ENCODE measurements at places on chromosomes 6 and 20.

DNA sequence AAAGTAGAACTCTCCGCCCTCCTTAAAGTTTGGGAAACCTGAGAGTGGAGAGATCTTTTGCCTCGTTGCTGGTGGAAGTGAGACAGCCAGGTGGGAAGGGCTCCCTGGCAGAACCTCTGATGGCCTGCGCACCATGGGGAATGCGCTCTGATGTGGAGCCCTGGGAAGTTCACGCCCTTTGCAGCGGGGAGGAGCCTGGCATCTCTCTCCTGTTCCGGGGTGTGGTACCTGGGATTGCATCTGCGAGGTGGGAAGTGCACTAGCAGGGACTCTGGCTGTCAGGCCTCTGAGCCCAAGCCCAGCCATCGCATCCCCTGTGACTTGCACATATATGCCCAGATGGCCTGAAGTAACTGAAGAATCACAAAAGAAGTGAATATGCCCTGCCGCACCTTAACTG, 159.8 kb downstream of the AKAP7 start:
- DNase-seq = no peak

- no peak for DNase-seq
Measured at GRCh38 chr6:106162921-106163320, 76.8 kb downstream of the PRDM1 start.

DNA sequence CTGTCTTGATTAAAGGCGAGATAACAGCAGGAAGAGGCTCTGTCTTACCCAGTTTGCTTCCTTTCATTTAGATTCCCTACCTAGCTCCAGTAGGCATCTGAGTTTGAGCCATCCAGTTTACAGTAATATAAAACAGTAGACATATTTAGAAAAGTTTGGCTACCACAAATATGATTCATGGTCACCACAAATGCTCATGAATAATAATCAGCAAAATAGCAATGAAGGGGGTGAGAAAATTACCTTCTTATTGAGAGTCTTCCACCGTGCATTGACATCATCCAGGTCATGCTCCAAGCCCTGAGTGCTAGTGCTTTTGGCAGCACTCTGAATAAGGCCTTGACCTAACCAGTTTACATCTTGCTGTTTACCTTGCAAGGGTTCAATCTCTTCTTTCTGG, 106.2 kb downstream of the DST start:
- no peak for DNase-seq

GRCh38 chr6:155212106-155212505, 51.7 kb upstream of the CLDN20 start:
- no peak for DNase-seq

DNA sequence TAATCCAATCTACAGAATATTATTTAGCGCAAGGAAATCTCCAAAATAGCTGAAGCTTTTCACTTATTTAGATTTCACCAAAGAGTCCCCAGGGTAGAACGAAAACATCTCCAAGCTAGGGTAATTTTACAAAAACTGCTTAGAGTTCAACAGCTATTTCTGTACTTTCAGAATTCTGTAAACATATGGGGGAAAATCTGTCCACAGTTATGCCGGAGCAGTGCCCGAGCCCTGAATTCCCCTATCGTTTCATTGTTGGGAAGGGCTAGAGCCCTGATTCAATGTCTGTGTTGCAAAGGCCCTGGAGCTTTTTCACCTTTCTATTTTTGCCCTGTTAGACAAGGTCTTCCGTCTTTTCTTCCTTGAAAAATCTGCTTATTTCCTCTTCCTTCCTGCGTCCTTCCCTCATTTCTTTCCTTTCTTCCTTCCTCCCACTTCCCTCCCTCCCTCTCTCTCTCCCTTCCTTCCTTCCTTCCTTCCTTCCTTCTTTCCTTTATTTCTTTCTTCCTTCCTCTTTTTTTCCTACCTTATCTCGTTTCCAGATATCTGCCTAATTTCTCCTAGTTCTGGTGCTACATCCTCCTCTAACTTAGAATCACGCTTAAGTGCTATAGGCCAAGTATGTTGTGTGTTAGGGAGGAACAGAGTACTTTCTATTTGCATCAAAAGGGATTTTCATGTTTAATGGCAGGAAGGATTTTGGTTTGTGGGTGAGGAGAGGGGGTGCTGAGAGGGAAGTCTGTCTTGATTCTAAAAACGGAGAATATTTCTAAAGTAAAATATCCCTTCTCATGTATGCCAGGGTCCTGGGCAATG, 122.5 kb upstream of the BMP2 start:
- no peak for DNase-seq

DNA sequence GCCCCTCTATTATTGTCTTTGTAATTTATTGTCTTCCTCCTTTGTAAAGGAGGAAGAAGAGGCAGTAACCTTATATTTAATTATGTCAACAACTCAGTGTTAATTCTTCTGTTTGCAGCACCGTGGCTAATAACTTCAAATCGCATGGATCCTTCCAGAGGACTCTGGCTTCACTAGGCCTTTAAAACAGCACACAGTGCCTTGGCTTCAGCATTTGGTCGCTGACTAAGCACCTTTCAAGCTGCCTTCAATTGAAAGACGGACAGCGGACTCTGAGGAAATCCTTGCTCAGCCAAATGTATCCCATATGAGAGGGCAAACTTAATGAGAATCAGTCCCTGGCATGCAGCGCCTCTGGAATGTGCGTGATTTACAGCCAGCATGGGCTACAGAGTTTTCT, 64.2 kb downstream of the SGK1 start:
- DNase-seq = peak; percentile 30

- no peak for DNase-seq
Measured at GRCh38 chr6:6515691-6516607, 72.6 kb upstream of the LY86 start.

DNA sequence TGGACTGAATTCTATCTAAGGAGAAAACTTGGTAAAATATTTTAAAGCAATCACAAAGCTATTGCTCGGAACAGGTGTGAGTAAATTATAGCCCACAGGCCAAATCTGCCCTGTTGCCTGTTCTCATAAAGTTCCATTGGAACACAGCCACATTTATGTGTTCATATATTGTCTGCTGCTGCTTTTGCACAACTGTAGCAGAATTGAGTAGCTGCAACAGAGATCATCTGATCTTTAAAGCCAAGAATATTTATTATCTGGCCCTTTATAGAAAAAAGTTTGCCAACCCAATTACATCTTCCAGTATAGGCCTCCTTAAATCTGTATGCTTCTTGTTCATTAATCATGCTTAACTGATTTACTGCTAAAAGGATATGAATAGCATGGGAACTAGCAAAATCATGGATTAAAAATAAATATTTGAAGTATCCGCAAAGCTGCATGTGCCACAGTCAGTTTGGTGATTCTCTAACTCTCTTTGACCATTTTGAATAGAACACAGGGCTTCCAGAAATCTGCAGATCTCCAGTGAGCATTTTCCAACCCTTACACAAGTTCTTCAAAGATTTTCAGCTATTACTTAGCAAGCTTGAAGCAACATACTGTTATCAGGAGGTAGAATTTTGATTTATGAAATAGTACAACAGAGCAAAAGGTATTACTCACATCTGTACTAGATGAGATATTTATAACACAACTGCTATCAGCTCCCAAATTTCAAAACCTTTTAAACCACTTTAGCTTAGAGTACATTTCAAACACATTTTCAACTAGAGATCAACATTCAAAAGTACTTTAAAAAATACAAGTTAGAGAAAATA, 312.6 kb upstream of the ID4 start:
- no peak for DNase-seq

DNA sequence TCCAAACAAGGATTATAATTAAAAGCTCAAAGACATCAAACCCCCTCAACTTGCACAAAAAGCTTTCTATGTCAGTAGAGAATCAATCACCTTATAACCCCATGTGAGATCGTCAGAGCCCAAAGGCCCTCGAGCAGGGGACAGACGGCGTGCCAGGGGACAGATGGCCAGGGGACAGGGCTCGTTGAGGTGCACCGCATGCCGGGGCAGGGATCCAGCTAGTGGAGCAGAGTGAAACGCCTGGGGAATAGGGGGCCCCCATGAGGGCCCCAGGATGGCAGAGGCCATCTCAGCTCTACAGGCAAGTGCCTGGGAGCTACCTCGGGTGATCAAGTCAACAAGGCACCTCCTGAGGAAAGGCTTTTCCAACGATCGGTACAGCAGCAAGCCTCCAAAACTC, 28.6 kb downstream of the DIDO1 start:
- no peak for DNase-seq

DNA sequence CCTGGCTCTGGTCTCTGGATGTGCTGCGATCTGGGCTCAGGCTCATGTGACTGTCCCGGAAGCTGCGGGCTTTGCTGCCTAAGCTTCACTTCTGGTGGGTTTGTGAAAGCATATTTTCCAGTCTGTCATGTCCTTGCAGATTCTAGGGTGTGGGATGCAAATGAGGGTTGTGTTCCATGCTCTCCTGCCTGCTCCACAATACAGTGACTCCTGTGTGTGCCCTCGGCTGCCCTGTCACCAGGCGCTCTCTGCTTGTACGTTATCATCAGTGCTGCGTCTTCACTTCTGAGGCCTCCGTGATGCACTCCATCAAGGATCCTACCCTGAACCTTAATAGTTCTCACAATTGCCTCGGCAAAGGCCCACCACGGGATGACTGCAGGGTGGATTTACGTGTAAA, 84.2 kb downstream of the TTLL2 start:
- no peak for DNase-seq

Data from NCI-H1417 (cell line).